ENCODE measurements at places on chromosomes 3 and 15. TPM values are rescaled to one million over a fixed set of nuclear protein-coding genes. Genes with fewer than 3 reads are reported as not detected.

Gene GPR176
- total RNA-seq = 11.4 TPM

Gene SLC9C1
- total RNA-seq = not detected

Gene SCAANT1
- not detected for total RNA-seq

Gene SGO1
- total RNA-seq = 18.5 TPM

Gene DAZL
- total RNA-seq = not detected

Gene TMC3
- not detected for total RNA-seq

Gene GRIP2
- total RNA-seq = 1.7 TPM

Gene CAMKV
- 0.85 TPM for total RNA-seq

Gene FSD2
- total RNA-seq = not detected

Gene LHFPL4
- total RNA-seq = 0.06 TPM

Gene SLC25A20
- 12.9 TPM for total RNA-seq

Gene LRRC34
- total RNA-seq = not detected

Gene OR5K2
- not detected for total RNA-seq

Gene SV2B
- total RNA-seq = 0.03 TPM

Gene SEMA6D
- total RNA-seq = not detected

Gene NMB
- 23.5 TPM for total RNA-seq

Gene CPNE9
- total RNA-seq = 0.08 TPM

Measured in A549 treated with DMSO at 1 μM for 4 hours (cell line).